Small intestine (tissue), 16 donors: ENCODE measurements at places on chromosomes 6 and 20. TPM values are rescaled to one million over a fixed set of nuclear protein-coding genes. Genes with fewer than 3 reads are reported as not detected.
A peak's percentile ranks its signal among the peaks of the same experiment; 100 is the strongest.

DNA sequence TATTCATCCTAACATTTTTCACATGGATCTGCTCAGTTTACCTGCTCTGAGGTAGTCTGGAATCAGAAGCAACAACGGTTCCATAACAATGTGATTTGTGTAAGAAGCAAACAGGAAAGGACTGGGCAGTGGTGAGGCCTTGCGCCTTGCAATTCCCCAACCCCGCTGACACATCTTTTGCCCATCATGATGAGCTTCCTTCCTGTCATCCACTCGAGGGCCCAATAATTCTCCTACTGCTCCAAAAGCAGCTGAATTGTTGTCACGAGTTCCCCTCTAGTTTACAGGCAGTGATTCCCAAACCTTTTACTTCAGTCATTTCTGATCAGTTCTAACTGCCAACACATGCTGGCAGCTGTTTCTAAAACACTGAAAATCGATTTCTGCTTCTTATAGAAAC is 22.9 kb downstream of the STX7 start:
- H3K27me3 ChIP-seq: no peaks in the 10 kb centered on the region
- DNase-seq: no peak
- peaks cover 3% of the 10 kb centered on the region for H3K4me1 ChIP-seq
- no peak overlapping the region for H3K27ac ChIP-seq
- H3K36me3 ChIP-seq: no peaks in the 10 kb centered on the region
- H3K4me3 ChIP-seq: no peak overlapping the region

DNA sequence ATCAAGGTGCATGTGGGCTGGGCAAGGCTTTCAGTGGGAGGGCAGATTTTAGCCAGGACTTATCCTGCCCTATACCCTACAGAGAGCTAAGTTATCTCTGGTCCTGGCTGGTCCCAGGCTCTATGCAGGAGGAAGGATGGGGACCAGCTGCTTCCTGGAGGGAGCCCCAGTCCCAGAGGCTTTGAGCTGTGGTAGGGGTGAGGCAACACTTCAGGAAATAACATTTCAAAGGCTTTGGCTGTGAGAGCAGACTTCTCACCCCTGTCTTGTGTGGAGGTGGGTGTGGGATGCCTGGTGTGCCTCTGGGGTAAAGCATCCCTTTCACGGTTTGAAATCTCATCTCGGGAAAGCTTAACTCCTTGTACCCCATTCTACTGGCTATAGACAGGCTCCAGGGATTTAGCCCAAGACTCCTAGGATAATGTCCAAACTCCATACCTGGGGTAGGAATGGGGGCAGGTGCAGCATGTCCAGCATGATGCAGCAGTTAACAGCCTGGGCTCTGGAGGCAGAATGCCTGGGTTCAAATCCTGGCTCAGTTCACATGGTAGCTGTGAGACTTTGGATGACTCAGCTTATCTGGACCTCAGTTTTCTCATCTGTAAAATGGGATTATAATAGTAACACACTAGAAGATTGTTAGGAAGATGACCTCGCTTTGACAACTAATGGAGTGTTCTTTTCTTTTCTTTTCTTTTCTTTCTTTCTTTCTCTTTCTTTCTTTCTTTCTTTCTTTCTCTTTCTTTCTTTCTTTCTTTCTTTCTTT is 27.5 kb upstream of the SIRPA start:
- no peak overlapping the region for H3K4me3 ChIP-seq
- H3K36me3 ChIP-seq: no peaks in the 10 kb centered on the region

- no peak overlapping the region for H3K4me3 ChIP-seq
- no peaks in the 10 kb centered on the region for H3K27me3 ChIP-seq
These were observed 207.9 kb downstream of the GMPR start for GRCh38 chr6:16446273-16446672.

GRM1 gene
- not detected for polyA plus RNA-seq

PLTP gene
- polyA plus RNA-seq: 67.4 TPM

SYNDIG1 gene
- 0.90 TPM for polyA plus RNA-seq

TNNC2 gene
- polyA plus RNA-seq: 23.7 TPM

TRIM15 gene
- 83.6 TPM for polyA plus RNA-seq

GRCh38 chr6:128358244-128358776 is 162.1 kb downstream of the PTPRK start:
- no peaks in the 10 kb centered on the region for H3K36me3 ChIP-seq
- H3K4me3 ChIP-seq: no peak overlapping the region
- H3K27me3 ChIP-seq: no peaks in the 10 kb centered on the region
- DNase-seq: no peak
- H3K27ac ChIP-seq: no peak overlapping the region

NKX2-4 gene
- polyA plus RNA-seq: not detected

- no peaks in the 10 kb centered on the region for H3K27me3 ChIP-seq
- no peak overlapping the region for H3K4me3 ChIP-seq
- H3K36me3 ChIP-seq: no peaks in the 10 kb centered on the region
- H3K27ac ChIP-seq: no peak overlapping the region
These were observed 9.8 kb downstream of the OR12D1 start for GRCh38 chr6:29424575-29424974.

GRCh38 chr6:156774863-156775405 is 2.2 kb upstream of the ARID1B start:
- H3K4me1 ChIP-seq: peaks cover 4% of the 10 kb centered on the region
- peak; percentile 44 for DNase-seq
- no peak overlapping the region for H3K27ac ChIP-seq
- H3K27me3 ChIP-seq: no peaks in the 10 kb centered on the region
- H3K36me3 ChIP-seq: no peaks in the 10 kb centered on the region

DNA sequence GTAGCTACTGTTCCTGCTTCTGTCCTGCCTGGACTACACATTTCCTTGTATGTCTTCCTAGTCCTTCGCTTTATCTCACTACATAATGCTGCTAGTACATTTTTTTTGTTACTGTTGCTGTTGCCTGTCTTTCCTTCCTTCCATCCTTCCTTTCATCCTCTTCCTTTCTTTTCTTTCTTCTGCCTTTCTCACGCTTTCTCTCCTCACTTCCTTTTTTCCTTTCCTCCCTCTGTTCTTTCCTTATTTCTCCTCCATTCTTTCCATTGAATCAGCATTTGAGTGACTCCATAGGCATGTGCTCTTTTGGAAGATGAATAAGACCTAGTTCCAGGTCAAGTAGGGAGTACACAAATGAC is 46.3 kb downstream of the MAP3K4 start:
- no peak for DNase-seq
- no peak overlapping the region for H3K4me3 ChIP-seq
- H3K36me3 ChIP-seq: peaks cover 22% of the 10 kb centered on the region

GRCh38 chr6:134437376-134437775 is 119.5 kb upstream of the SGK1 start:
- no peak for DNase-seq
- H3K36me3 ChIP-seq: no peaks in the 10 kb centered on the region
- no peaks in the 10 kb centered on the region for H3K27me3 ChIP-seq
- H3K4me1 ChIP-seq: no peaks in the 10 kb centered on the region

DNA sequence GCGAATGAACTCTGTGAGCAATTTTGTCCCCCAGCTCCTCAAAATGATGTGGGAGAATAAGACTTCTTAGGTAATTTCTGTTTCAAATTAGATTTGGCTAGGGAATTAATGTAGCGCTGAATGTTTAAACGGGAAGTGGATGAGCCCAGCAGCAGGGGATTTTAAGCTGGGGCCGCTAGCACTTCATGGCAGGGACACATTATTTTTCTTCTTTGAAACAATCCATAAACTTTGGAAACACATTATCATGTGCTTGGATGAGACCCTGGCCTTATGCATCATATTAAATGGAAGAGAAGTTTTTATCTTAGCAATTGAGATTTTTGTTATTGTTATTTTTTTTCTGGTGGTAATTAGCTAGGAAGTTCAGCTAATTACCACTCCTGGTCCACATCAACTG is 74.2 kb upstream of the FUCA2 start:
- H3K27ac ChIP-seq: no peak overlapping the region
- H3K27me3 ChIP-seq: no peaks in the 10 kb centered on the region
- peaks cover 4% of the 10 kb centered on the region for H3K4me1 ChIP-seq
- DNase-seq: no peak
- H3K36me3 ChIP-seq: peaks cover 2% of the 10 kb centered on the region
- H3K4me3 ChIP-seq: no peak overlapping the region

DNA sequence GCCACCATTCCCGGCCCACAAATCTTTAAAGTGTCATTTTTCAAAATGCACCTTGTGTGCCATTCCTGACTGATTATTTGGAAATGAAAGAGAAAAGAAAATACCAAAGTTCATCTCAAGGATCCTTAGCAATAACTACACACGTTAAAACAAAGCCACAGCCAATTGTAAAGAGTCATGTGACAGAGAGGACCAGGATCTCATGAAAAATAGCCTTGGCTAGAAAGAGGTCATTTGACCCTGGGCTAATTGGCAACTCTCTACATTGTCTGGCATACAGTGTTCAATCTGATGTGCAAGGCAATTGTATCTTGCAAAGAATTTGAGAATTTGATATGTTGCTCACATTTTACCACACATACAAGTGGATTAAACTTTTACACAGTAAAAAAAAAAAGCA is 31.6 kb upstream of the HLA-G start:
- peaks cover 36% of the 10 kb centered on the region for H3K27me3 ChIP-seq
- H3K4me3 ChIP-seq: no peak overlapping the region
- DNase-seq: no peak
- no peak overlapping the region for H3K27ac ChIP-seq
- no peaks in the 10 kb centered on the region for H3K36me3 ChIP-seq

RAB44 gene
- polyA plus RNA-seq: 0.18 TPM

DNA sequence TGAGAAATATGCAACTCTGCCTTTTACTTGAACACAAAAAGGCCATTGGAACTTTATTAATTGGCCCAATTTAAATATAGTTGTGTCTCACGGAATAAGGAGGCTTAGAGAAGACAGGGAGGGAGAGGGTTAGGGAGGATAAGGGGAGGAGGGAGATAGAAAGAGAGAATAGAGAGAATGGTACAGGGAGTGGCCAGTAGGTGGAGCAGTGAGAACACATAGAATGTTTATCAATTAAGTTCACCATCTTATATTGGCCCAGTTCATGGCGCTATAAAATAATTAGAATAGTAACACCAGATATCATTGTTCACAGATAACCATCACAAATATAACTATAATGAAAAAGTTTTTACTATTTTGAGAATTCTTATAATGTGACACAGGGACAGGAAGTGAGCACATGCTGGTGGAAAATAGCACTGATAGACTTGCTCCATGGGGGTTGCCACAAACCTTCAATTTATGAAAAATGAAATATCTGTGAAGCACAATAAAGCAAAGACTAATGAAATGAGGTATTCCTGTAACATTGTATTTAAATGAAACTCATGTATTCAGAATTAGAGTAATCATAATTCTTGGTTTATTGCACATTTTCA is 374.1 kb upstream of the MANEA start:
- no peaks in the 10 kb centered on the region for H3K4me1 ChIP-seq
- no peak overlapping the region for H3K27ac ChIP-seq
- H3K27me3 ChIP-seq: no peaks in the 10 kb centered on the region
- no peaks in the 10 kb centered on the region for H3K36me3 ChIP-seq

DNA sequence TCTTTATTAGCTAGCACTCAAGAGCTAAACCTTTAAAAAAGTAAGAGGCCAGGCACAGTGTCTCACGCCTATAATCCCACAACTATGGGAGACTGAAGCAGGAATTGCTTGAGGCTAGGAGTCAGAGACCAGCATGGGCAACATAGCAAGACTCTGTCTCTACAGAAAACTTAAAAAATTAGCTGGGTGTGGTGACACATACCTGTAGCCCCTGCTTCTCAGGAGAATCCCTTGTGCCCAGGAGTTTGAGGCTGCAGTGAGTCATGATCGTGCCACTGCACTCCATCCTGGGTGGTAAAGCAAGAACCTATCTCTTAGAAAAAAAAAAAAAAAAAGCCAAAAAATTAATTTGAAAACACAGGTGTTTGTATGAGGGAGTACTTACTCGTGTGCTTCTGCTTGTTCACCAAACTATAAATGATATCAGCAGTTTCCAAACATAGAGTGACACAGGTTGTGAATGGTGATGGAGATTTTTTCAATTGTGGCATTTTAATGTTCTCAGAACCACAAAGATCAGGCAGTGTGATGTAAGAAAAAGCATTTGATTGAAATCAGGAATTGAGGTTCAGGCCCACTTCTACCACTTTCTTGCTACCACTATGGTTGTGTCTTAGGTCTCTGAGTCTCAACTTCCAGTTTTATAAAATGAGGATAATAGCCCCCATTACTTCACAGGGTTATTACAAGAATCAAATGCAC is 104.9 kb downstream of the FOXO3 start:
- no peak for DNase-seq
- H3K36me3 ChIP-seq: peaks cover 4% of the 10 kb centered on the region
- H3K27ac ChIP-seq: no peak overlapping the region
- no peaks in the 10 kb centered on the region for H3K4me1 ChIP-seq

LINC00237 gene
- polyA plus RNA-seq: not detected

ANGPT4 gene
- polyA plus RNA-seq: not detected

- H3K27ac ChIP-seq: no peak overlapping the region
- no peaks in the 10 kb centered on the region for H3K27me3 ChIP-seq
- no peak overlapping the region for H3K4me3 ChIP-seq
- no peaks in the 10 kb centered on the region for H3K4me1 ChIP-seq
- no peaks in the 10 kb centered on the region for H3K36me3 ChIP-seq
These were observed 19.4 kb upstream of the CARMIL1 start for GRCh38 chr6:25259756-25260155.

GRCh38 chr6:10719296-10719963 is 3.4 kb upstream of the TMEM14C start:
- peak overlapping the region; percentile 76 for H3K4me3 ChIP-seq
- H3K27me3 ChIP-seq: no peaks in the 10 kb centered on the region
- no peaks in the 10 kb centered on the region for H3K36me3 ChIP-seq
- no peak overlapping the region for H3K27ac ChIP-seq
- DNase-seq: peak; percentile 18
- peaks cover 5% of the 10 kb centered on the region for H3K4me1 ChIP-seq

DNA sequence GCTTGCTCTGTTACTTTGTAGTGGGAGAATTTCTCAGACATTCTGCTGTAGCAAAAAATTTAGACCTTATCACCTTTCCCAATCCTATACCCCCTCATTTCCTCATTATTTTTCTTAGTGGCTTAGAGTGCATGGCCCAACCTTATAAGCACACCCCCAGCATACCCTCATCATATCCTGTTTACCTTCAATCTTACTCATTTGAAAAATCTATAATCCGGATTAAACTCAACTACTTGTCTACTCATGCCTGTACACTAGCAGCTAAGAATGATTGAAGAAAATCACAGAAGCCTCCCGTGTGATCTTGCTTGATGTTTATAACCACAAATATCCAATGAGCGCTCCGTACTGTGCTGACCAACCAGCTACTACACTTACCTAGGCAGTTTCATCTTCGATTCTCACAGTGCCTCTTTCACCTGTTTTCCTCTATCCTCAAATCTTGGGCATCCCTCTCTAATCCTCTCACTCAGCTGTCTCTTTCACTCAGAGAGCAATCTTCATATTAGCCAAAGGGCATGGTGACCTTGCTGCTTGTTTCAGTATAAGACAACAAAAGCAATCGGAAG is 36.6 kb downstream of the AIG1 start:
- H3K4me1 ChIP-seq: peaks cover 9% of the 10 kb centered on the region
- DNase-seq: no peak
- H3K36me3 ChIP-seq: no peaks in the 10 kb centered on the region
- H3K4me3 ChIP-seq: no peak overlapping the region
- H3K27me3 ChIP-seq: no peaks in the 10 kb centered on the region
- no peak overlapping the region for H3K27ac ChIP-seq

GRCh38 chr6:12152023-12152970 is 137.9 kb upstream of the EDN1 start:
- no peak for DNase-seq
- H3K27me3 ChIP-seq: no peaks in the 10 kb centered on the region
- H3K36me3 ChIP-seq: peaks cover 7% of the 10 kb centered on the region

- no peaks in the 10 kb centered on the region for H3K27me3 ChIP-seq
- no peaks in the 10 kb centered on the region for H3K4me1 ChIP-seq
- H3K27ac ChIP-seq: peak overlapping the region; percentile 42
- no peak for DNase-seq
- H3K4me3 ChIP-seq: no peak overlapping the region
- no peaks in the 10 kb centered on the region for H3K36me3 ChIP-seq
These were observed 7.1 kb upstream of the ZBP1 start for GRCh38 chr20:57627339-57627738.

- H3K36me3 ChIP-seq: no peaks in the 10 kb centered on the region
- H3K27ac ChIP-seq: no peak overlapping the region
- H3K4me3 ChIP-seq: no peak overlapping the region
- H3K4me1 ChIP-seq: no peaks in the 10 kb centered on the region
- DNase-seq: no peak
These were observed 517.7 kb upstream of the SULF2 start for GRCh38 chr20:48302844-48303542.
